ENCODE measurements at places on chromosomes 13 and 19.

GRCh38 chr19:16319481-16319880 is 5.1 kb upstream of the KLF2 start:
- DNase-seq = no peak

DNA sequence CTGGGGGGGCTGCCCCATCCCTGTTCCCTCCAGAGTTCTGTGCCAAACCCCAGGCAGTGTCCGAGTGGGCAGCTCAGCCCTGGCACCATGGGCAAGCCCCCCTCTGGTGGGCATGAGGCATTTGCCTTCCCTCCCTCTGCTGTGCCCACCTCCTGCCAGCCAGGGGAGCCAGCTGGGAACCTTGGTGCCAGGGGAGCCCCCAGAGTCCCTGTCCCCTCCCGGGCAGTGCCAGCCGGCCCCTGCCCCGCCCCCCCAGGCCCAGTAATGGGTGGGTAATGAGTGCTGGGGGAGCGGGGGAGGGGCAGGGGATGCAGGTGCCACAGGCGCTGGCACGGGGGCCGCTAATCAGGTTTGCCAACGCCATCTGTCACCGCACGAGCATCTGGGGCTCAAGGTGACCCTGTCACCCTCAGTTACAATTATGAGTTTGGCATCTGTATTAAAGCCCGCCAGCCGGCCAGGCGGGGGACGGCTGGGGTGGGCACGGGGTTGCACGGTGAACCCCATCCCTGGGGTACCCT is 5.9 kb downstream of the DAND5 start:
- no peak for DNase-seq

DNA sequence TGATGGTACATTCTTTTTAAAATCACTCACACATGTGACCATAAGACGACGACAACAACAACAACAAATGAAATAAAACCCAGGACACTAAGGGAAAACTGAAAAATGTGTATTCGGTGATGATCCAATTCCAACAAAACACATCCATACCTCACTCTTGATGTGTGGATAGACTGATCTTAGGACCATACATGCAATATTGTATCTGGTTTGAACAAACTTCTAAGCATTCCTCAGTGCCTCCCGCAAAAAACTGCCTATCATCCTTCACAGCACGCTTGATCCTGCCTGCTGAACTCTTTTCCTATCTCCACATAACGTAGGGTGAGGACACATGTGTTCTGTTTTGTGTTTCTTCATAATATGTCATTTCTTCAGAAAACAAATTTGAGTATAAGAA is 415.2 kb downstream of the KCTD12 start:
- no peak for DNase-seq

- no peak for DNase-seq
Measured at GRCh38 chr19:3515891-3516422, 9.8 kb downstream of the FZR1 start.

GRCh38 chr19:2270157-2270422 is 11.9 kb downstream of the PEAK3 start:
- no peak for DNase-seq

GRCh38 chr19:18967358-18968146 is 26.5 kb upstream of the HOMER3 start:
- DNase-seq = no peak

DNA sequence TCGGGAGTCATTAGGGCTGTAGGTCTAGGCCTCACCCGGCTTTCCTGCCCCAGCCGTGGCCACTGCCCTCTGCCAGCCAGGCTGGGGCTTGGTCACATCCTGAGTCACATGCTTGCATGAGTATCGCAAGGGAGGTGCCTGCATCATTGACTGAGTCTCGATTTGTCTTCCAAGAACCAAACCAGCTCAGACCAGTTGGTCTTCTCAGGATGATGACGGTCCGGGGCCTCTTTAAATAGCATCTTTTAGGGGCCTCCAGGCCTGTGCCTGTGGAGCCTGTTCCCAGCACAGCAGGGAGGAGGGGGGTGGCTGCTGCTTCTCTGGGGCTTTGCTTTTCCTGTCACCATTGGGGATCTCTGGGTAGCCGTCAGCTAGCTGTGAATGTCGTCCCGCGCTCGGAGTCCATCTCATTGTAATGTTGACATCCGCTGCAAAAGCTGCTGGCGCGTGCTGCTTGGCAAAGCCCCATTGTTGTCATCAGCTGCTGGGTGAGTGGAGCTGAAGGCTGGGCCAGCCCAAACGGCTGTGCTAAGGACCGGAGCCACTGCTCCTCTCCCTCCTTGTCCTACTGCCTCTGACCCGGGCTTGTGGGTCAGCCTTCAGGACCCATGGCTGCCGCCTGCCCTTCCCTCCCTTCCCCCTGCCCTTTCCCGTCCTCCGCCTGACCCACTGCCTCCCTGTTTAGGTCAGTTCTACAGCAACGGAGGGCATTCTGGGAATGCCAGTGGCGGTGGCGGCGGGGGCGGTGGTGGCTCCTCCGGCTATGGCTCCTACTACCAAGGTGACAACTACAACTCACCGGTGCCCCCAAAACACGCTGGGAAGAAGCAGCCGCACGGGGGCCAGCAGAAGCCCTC is 14.3 kb upstream of the QTRT1 start:
- DNase-seq = no peak

GRCh38 chr19:23314505-23315251 is 64.5 kb upstream of the ZNF724 start:
- no peak for DNase-seq

GRCh38 chr13:61316647-61317046 is 99.0 kb downstream of the PCDH20 start:
- no peak for DNase-seq

DNA sequence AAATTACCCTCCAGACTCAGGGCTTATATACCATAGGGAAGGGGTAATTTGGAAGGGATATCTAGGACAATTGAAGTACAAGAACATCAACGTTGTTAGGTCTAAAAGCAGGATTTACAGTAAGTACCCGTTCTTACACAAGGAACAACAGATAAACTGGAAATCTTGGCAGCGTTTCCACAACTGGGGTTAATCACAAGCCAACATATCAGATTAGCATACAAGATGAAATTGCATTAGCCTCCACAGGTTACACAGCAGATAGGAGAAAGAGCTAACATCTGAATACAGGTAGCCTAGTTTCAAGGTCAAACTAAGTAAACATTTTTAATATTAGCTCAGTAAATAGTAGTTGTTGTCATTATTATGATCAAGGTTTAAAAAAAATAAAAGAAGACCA is 1214.0 kb upstream of the PCDH20 start:
- DNase-seq = no peak

GRCh38 chr13:47119575-47120235 is 222.9 kb upstream of the HTR2A start:
- no peak for DNase-seq

- DNase-seq = no peak
Measured at GRCh38 chr13:77528834-77529500, 6.5 kb upstream of the SCEL start.

GRCh38 chr13:67197704-67198103 is 32.4 kb downstream of the PCDH9 start:
- no peak for DNase-seq

- DNase-seq = no peak
Measured at GRCh38 chr19:10805065-10805757, 30.8 kb downstream of the TMED1 start.

DNA sequence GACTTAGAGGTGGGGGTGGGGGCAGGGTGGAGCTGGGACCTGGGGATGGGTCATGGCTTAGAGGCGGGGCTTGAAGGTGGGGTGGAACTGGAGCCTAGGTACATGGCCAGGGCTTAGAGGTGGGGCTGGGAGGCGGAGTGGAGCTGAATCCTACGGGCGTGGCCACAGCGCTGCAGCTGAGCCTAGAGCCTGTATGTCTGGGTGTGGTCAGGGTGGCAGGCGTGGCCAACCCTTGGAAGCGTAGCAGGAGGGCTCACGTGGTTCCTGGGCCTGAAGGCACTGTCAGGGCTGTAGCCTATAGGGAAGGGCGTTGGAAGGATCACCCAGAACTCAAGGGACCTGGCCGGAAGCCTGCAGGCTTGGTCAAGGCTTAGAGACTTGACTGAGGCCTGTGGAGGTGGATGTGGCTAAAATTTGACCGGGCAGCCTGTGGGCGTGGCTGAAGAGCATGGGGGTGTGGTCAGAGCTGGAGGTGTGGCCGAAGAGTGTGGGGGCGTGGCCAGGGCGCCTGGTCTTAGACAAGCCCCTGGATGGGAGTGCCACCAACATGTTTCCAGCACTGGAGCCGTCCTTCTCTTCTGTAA is 24.3 kb downstream of the COLGALT1 start:
- no peak for DNase-seq

DNA sequence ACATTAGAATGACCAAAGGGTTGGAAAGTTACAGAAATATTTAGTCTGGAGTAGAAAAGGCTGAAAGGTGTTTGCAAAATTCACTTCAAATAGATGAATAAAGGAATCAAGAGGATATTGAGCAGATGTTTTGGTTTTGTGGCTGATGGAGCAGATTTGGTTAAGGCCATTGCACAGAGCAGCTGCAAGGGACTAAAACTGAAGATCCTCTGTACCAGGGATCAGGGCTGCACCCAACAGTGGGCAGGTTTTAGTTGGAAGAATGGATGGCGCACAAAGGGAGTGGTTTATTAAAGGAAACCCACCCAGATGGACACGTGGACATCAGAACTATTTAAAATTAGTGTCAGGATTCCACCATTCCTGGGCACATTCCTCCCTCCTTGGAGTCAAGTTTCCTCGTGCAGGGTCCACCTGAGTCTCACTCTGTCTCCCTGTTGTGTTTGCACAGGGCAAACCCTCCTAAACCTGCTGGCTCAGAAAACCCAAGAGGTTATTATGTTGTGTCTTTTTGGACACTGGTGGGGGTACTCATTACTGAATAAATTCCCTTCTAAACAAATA is 9.2 kb upstream of the UBAC2 start:
- DNase-seq = no peak

DNA sequence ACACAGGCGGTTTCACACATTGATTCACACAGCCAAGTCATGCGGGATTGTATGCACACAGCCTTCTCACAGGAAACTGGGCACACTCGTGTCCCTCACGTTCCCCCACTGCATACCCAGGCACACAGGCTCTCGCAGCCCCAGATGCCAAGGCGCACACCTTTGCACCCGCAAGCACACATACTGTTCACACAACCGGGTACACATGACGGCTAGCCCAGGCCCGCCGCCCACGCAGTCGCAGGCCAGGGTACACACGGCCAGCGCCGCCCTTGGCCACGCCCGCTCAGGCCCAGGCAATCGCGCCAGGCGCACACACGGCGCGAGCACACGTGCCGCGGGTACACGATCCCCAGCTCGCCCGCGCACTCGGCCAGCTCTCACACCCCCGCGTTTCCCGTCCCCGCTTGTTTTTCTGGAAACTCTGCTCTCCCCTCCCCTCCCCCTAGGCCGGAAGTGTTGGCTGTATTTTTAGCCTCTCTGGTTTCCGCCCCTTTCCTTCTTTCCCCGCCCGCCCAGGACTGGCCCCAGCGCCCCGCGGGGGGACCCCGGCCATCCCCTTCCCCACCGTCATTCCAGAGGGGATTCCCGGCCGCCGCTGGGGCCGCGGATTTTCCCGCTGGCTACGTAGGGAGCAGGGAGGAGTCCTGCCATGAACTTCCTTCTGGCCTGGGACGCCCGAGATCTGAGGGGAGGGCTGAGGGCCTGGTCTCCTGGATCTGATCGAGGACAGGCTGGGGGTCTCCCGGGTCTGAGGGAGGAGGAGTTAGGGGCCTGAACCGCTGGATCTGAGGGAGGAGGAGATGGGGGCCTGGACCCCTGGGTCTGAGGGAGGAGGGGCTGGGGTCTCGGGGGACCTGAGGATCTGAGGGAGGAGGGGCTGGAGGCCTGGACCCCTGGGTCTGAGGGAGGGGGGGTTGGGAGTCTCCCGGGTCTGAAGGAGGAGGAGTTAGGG is 4.0 kb upstream of the ZFP36 start:
- DNase-seq = peak; percentile 79

- no peak for DNase-seq
Measured at GRCh38 chr19:14871619-14872230, 14.2 kb downstream of the OR7A17 start.

DNA sequence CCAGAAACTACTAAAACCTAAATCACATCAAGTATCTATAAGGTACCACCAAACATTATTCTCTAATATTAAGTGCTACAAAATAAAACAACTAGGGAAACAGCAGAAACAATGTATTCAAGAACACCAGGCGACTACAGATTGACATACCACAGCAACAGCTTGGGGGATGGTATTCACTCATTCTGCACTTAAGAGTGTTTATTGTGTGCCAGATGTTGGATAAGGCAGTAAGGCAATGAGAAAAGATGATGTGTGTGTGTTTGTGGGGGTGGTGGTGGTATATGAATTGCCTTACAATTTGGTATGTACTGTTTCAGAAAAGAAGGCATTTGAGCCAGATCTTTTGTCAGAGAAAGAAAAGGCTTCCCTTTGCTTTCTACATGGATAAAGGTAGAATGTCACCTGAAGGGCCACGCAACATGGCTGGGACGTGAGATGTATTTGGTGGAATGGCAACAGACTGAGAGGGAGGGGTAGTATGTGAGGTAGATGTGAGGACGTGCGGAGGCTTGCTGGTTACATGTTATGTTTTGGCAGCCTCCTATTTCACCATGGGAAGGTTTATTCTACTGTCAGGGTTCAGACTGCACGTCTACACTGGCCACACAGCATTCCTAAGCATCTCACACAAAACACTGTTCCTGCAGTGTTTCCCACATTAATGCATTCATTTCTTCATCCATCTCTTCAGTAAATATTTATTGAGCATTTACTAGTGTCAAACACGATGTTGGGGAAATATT is 300.7 kb downstream of the KLF12 start:
- DNase-seq = no peak

DNA sequence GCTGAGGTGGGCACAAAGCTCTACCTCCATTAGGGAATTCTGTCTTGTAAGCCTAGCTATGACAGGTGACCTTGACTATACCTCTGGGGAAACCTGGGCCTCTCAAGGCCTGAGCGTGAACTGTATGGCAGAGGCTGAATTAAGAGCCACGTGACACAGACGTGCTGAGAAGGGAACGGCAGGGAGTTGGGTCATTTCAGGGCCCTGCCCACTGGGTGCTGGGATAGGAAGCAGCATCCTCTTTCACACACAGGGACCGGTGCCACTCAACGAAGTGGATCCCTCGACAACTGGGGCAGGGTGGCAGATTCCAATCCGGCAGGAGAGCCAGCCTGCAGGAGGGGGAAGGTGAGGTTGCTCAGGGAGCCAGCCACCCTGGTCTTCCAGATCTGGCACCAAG is 9.2 kb downstream of the ASF1B start:
- DNase-seq = no peak

GRCh38 chr13:51158880-51159518 is 47.9 kb upstream of the C13orf42 start:
- no peak for DNase-seq

DNA sequence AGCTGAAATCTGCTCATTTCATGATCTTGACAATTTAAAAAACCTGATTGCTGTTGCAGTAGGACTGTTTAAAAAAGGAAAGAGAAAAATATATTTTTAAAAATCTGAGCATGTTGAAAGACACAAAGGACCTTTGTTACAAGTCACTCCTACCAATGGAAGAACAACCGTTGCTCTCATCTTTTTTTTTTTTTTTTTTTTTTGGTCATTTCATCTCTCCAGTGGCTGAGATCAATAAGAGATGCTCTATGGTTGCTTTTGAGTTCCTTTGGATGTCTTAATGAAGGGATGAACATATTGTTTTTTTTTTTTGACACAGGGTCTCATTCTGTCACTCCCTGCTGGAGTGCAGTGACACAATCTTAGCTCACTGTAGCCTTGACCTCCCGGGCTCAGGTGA is 29.2 kb downstream of the LRCH1 start:
- no peak for DNase-seq
